ENCODE measurements at places on chromosomes 5 and 9.
A peak's percentile ranks its signal among the peaks of the same experiment; 100 is the strongest.

DNA sequence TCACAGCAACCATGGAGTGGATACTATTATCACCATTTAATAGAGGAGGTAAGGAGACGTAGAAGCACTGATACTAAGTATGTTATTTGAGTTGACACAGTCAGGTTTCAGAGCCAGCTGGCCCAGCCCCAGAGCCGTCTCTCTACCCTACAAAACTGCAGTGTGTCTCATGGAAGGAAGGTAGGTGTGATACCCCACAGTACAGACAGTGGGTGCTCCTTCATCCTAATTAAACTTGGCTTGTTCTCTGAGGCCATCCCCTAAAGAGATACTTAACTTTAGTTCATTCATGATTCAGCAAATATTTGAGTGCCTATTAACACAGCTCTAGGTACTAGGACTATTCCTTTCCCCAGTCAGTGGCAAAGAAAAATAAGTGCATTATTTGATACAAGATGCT, 22.6 kb downstream of the PIP5K1B start:
- DNase-seq, result no peak

- no peak for DNase-seq
Measured at GRCh38 chr9:89096807-89097206, 81.8 kb downstream of the SHC3 start.

- no peak for DNase-seq
Measured at GRCh38 chr9:110687497-110687896, 18.9 kb downstream of the MUSK start.

DNA sequence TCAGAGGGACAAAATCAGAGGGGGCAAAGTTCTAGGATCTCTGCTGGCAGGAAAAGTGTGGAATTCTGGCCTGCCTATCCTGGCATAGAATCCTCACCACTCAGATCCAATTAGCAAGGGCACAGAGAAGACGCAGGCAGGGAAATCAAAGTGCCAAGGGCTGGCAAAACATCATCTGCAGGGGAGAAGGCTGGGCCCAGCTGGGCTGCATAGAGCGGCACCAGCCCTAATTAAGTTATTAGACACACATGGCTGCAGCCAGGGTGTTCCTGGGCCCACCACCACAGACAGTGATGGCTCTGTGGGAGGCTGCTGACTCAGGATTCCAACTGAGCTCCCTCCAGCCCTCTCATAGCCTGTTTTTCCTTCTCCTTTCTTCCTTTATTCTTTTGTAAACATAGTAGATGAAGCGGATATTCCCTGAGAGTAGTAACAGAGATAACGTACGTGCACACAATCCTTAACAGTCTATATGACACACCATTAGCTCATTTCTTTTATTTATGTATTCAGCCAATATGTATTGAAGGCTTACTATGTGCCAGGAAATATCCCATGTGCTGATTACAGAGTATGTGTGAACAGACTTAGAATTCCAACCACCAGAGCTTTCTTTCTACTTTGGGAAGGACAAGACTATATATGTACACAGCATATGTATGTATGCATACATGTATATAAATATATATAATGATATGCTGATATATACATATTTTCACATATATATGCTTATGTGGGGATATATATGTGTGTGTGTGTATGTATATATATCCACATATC, 236.1 kb downstream of the ASTN2 start:
- no peak for DNase-seq

DNA sequence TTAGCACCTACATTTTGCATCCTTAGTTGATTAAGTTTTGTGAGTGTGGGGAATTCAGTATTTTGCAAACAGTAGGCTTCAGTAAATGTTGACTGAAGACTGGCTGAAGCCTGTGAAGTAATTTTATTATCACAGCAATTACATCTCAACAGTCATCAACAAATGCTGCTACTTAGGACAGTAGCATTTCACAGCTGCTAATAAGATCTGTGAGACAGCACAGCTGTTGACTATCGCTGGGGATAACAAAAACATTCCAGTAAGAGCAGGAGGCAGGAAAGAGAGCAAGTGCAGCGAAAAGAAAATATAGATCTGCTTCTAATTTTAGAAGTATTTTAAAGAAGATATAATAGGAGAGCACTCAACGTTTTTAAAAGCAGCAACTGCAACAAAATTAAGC, 117.3 kb upstream of the FGF10 start:
- DNase-seq, result no peak

GRCh38 chr9:91341258-91341746, 20.4 kb downstream of the AUH start:
- no peak for DNase-seq

GRCh38 chr9:75372499-75373268, 284.4 kb downstream of the OSTF1 start:
- no peak for DNase-seq

GRCh38 chr5:15249152-15249551, 250.8 kb upstream of the FBXL7 start:
- DNase-seq, result no peak

- no peak for DNase-seq
Measured at GRCh38 chr9:134128727-134129679, 6.9 kb upstream of the WDR5 start.

GRCh38 chr9:89815903-89816573, 211.2 kb downstream of the GADD45G start:
- no peak for DNase-seq

- DNase-seq, result no peak
Measured at GRCh38 chr9:107868186-107868585, 378.6 kb upstream of the KLF4 start.

GRCh38 chr5:39226558-39226957, 7.2 kb upstream of the FYB1 start:
- DNase-seq, result no peak

GRCh38 chr5:14250084-14250695, 107.0 kb downstream of the TRIO start:
- DNase-seq, result peak; percentile 58

- no peak for DNase-seq
Measured at GRCh38 chr9:37972351-37972848, 68.5 kb upstream of the SLC25A51 start.

- DNase-seq, result peak; percentile 67
Measured at GRCh38 chr9:121285835-121286687, 18.1 kb downstream of the GSN start.

GRCh38 chr5:53326424-53327153, 153.8 kb upstream of the FST start:
- DNase-seq, result no peak

DNA sequence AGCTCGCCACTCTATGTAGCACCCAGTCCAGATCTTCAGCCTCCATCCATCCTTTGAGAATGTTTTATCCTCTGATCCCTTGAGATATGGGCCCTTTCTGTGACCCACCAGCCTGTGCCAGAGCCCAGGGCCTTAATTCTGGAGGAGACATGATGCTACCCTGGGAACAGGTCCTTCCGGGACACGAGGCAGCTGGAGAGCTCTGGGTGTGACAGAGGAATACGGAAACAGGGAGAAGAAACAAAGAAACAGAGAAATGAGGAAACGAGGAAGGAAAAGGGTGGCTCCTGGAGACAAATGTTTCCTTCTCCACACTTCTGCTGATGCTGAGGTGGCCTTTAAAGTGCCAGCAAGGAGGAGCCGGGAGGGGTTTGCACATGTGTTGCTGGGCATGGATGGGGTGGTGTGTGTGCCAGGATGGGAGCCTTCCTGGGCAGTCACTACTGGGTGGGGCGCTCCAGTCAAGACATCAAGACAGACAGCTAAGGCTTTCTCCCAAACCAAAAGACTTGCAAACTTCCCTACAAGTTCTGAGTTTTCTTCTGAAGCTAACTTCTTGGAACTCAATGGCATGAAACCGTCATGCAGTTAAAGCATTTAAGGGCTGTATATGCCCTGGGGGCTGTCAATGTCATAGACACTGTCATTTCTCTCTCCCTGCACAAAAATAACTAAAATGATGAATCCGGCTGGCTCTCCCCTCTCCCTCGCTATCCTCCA, 22.8 kb upstream of the MARCHF6 start:
- no peak for DNase-seq

GRCh38 chr9:18480662-18481093, 6.7 kb downstream of the ADAMTSL1 start:
- DNase-seq, result no peak

GRCh38 chr5:32421075-32421474, 23.5 kb downstream of the ZFR start:
- no peak for DNase-seq

GRCh38 chr5:38719916-38720315, 125.9 kb upstream of the OSMR start:
- no peak for DNase-seq

GRCh38 chr5:170408226-170408625, 19.1 kb upstream of the KCNMB1 start:
- no peak for DNase-seq

- DNase-seq, result no peak
Measured at GRCh38 chr5:87327998-87328397, 60.3 kb downstream of the RASA1 start.

DNA sequence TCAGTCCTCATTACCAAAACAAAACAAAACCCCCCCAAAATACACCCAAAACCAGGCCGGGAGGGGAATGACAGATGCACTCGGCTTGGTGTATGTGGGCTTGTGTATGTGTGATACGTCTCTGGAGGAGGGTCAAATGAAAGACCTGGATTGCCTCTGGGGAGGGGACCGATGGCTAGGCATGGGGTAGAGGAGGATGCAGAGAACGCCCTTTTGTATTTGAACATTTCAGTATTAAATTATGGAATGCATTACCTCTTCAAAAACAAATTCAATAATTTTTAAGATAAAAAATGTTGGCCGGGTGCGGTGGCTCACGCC, 61.4 kb downstream of the LMX1B start:
- DNase-seq, result no peak

GRCh38 chr5:111930449-111930848, 173.5 kb upstream of the NREP start:
- DNase-seq, result no peak

DNA sequence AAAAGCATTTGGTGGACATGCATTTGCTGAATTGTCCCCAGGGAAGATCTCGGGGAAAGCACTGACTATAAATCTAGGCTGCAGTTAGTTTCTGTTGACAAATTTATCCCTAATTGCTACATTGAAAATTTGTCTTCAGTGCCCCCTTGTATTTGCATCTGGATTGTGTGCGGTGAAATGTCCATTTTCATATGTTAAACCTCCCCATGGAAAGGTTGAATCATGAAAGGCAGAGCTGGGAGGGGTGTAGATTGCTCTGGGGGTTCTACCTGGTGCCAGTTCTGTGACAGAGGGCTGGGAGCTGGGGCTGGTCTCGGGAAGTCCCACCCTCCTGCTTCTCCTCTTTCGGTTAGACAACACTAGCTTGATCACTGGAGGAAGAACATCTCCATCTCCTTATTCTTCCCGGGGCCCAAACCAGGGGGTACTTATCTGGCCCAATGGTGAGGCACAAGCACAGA, 101.9 kb downstream of the GADD45G start:
- no peak for DNase-seq

DNA sequence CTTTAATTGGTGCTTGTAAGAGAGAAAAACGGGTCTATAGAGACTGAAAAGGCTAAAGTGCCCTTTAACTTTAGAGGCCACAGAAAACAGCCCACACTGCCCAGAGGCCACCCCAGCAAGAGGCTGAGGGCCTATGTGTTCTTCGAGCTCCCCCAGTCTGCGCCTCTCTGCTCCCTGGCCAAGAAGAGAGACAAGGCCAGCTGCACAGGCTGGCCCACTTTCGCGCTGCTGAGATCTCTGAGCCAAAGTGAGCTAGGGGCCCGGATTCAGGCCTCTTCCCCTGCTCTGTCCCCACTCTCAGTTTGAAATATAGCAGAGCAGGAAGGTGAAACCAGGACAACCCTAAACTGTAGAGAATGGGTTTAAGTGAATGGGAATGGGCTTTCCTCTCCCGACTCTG, 132.0 kb upstream of the TRIM32 start:
- no peak for DNase-seq

- no peak for DNase-seq
Measured at GRCh38 chr9:19689328-19690101, 99.3 kb downstream of the SLC24A2 start.

DNA sequence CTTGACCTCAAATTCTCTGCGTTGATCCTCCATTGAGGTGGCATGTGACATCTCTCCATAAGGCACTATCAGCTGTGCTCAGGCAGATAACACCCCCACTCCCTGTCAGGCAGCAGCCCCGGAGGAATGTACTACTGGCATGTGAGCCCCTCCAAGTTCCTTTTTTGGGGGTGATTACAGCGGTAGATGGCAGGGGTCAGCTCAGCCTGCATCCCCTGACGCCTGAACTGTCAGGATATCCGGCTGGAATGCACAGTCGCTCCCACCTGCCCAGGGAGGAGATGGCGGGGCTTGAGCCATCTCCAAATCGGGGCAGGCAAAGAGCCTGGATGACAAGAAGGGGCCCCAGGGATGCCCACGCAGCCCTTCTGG, 40.8 kb downstream of the FAM78A start:
- no peak for DNase-seq

GRCh38 chr5:158422653-158423515, 563.9 kb upstream of the CLINT1 start:
- DNase-seq, result no peak

DNA sequence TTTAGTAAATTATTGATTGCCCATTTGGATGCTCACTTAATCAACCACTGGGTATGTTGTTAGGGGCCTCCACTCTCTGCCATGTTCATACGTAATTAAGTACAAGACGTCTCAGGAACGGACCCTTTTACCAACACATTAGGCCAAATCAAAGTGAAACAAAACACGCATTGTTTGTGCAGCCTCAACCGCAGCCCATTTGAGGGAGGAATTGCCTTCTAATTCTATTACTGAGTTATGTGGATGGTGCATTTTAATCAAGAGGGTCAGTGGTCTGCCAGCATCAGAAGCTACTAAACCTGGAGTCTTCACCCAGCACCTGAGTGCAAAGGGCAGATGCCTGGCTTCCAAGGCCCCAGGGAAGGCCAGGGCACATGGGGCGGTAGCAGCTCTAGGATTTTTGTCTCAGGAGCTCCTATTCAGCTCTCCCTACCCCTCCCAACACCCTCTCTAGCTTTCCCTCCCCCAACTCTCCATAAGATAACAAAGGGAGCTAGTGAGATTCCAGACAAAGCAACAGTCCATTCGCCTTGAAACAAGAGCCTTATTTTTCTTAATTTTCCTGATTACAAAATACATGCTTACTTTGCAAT, 7.9 kb upstream of the MED27 start:
- no peak for DNase-seq

- no peak for DNase-seq
Measured at GRCh38 chr9:12879961-12880360, 105.1 kb downstream of the LURAP1L start.

GRCh38 chr9:110936237-110936636, 102.0 kb downstream of the LPAR1 start:
- DNase-seq, result no peak

- peak; percentile 49 for DNase-seq
Measured at GRCh38 chr9:6855860-6856259, 98.1 kb downstream of the KDM4C start.

- DNase-seq, result no peak
Measured at GRCh38 chr5:127885176-127885575, 182.0 kb downstream of the CCDC192 start.

DNA sequence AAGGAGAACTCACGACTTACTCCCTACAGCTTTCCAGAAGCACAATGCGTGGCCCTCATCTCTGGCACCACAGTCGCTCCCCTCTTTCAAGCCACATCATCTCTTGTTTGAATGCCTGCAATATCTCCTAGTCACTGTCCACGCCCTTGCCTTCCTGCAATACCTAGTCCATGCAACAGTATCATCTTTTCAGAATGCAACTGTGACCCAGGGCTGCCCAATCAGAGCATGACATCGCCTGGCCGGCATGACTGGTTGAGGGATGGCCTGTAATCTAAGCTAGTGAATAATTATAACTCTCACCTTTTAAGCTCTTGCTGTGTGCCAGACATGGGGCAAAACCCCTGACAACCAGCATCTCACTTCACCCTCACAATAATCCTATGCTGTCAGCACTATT, 52.5 kb upstream of the CPEB4 start:
- no peak for DNase-seq

GRCh38 chr5:174086751-174087150, 41.2 kb downstream of the NSG2 start:
- no peak for DNase-seq

Measured in lower lobe of right lung (tissue), 2 donors.